T-helper 1 cell (primary cell): ENCODE measurements at places on chromosomes 2 and 18.

- DNase-seq = no peak
Observed at GRCh38 chr2:46023165-46023854, 273.9 kb upstream of the EPAS1 start.

DNA sequence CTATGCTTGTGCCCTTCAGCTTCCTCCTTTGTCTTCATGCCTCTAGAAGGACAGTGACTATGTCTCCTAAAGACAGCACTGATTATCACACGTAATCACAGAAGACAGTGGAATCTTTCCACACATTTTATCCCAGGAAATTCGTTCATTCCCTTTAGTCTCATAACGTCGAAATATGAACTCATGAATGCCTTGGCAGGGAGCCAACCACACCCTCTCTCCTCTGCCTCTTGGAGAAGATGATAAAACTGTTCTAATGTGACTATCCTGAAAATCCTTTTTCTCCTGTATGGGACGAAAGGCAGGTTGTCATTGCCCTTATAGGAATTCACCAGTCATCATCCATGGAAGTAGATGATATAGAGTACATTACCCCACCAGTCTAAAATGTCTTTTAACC, 726.6 kb upstream of the FANCL start:
- DNase-seq = no peak

- DNase-seq = no peak
Observed at GRCh38 chr2:191038741-191039140, 24.8 kb upstream of the STAT1 start.

- no peak for DNase-seq
Observed at GRCh38 chr2:47054036-47054555, 101.0 kb downstream of the STPG4 start.

DNA sequence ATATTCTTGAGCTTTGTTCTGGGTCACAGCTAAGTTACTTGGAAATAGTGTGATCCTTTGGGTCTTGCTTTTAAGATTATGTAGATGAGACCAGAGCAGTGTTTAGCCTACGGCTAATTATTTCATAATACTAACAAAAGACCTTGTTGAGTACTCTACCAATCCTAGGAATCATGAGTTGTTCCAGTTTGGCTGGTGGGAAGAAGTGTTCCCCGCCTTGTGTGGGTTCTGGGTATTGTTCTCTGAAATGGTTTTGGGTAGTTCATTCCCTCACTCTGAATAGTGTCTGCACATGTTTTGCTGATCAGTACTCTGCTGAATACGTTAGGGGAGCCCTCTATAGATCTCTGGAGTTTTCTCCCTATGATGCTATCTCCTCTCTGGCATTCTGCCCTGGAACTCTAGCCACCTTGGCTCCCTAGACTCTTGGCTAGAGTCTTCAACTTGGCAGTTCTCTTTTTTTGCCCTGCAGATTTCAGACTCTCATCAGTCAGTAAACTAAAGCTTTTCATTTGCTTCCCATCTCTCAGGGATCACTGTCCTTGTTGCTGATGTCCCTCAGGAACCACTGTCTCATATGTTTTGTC, 48.4 kb downstream of the NEMP2 start:
- no peak for DNase-seq

DNA sequence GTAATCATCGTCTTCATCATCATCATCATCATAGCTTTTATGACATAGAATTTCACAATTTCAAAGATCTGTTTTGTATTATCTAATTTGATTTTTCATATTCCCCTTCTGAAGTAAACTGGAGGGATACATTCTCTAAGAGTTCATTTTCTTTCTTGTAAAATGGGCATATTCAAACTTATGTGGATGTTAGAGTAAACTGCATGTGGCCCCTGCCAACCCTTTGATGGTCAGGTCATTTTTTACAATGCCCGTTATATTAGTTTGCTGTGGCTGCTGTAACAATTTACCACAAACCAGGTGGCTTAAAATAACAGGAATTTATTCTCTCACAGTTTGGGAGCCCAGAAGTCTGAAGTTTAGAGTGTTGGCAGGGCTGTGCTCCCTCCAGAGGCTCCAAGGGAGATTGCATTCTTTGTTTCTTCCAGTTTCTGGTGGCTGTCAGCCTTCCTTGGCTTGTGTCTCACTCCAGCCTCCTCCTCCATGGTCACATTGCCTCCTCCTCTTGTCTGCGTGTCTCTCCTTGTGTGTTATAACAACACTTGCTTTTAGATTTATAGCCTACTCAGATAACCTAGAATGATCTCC, 127.5 kb upstream of the MMADHC start:
- DNase-seq = no peak

DNA sequence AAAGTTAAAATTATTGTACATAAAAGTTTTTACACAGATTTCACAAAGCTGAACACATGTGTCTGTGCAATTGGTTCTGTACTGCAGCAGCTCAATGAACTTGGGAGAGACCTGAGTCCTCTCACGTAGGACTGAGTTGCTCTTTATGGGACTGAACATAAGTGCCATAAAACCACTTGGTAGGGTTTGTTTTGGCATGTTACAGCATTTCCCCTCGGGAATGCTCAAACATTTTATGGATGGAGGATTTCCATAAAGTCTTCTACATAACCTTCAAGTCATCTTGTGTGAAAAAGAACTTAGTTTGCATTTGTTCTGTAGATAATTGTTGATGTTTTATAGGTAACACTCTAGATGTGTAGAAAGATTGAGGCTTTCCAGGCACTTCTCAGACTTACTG, 15.9 kb downstream of the LYPD6 start:
- no peak for DNase-seq

- no peak for DNase-seq
Observed at GRCh38 chr2:182069416-182069815, 83.8 kb downstream of the PPP1R1C start.

GRCh38 chr2:58798676-58799208, 557.6 kb upstream of the FANCL start:
- DNase-seq = no peak

DNA sequence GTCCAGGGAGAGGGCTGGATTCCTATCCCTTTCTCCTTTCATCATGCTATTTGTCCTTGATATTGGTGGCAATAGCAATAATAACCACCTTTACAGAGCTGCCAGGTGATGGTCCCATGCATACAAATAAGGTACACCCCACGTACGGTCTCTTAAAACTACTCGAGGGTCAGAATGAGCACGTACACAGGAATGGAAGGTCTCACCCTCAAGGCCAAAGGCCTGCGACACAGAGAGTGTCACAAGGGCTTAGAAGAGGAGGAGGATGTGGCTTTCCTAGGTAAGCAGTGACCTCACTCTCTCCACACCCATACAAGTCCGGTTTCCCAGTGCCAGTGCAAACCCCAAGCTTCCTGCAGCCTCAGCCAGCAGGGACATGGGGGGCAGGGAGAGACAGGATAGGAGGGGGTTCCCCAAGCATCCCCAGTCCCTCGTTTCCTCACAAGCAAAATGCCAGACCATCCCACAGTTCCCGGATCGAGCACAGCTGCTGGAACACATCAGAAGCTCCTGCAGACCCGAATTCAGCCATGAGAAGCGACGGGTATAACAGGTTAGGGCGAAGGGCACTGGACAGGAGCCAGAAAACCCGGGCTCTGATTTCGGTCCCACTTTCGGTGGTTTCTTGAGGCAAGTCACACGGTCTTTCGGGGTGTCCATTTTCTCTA, 49.2 kb downstream of the PLB1 start:
- no peak for DNase-seq

DNA sequence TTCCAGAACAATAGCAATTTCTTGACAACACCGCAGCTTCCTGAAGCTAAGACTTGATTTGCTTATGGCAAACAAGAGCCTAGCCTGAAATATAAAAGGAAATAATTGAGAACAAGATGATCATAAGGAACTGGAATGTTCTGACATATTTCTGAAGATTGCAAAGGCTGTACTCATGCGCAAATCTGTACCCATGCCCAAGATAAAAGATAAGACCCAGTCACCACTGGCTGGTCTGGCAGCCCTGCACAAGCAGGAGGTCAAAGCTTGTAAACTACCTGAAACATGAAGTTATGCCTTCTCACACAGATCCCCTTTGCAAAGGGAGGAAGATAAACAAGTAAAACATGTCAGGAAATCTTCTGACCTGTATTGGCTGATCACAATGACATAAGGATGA, 160.8 kb upstream of the GYPC start:
- DNase-seq = no peak

GRCh38 chr18:78813936-78814710, 165.5 kb upstream of the SALL3 start:
- no peak for DNase-seq

- no peak for DNase-seq
Observed at GRCh38 chr2:239726091-239726591, 299.0 kb downstream of the NDUFA10 start.

GRCh38 chr2:215367662-215368492, 56.0 kb downstream of the ATIC start:
- DNase-seq = no peak

DNA sequence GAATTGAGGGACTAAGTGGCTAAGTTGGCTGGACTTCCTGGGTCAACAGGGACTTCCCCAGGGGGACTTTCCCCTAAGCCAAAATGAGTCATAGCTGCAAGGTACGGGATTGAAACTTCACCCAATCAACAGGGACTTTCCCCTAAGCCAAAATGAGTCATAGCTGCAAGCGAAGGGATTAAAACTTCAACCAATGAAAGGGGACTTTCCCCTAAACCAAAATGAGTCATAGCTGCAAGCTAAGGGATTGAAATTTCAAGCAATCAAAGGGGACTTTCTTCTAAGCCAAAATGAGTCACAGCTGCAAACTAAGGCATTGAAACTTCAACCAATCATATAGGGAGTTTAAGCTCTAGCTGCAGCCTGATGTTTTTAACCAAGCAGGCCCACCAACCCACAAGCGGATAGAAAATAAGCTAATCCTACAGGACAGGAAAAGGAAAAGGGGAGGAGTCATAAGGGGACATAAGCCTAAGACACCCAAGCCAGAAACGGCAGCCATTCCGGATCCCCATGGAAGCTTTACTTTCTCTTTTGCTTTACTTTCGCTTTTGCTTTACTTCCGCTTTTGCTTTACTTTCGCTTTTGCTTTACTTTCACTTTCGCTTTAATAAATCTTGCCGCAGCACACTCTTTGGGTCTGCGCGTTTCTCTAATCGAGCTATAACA, 1375.4 kb upstream of the CELF4 start:
- peak; percentile 45 for DNase-seq

DNA sequence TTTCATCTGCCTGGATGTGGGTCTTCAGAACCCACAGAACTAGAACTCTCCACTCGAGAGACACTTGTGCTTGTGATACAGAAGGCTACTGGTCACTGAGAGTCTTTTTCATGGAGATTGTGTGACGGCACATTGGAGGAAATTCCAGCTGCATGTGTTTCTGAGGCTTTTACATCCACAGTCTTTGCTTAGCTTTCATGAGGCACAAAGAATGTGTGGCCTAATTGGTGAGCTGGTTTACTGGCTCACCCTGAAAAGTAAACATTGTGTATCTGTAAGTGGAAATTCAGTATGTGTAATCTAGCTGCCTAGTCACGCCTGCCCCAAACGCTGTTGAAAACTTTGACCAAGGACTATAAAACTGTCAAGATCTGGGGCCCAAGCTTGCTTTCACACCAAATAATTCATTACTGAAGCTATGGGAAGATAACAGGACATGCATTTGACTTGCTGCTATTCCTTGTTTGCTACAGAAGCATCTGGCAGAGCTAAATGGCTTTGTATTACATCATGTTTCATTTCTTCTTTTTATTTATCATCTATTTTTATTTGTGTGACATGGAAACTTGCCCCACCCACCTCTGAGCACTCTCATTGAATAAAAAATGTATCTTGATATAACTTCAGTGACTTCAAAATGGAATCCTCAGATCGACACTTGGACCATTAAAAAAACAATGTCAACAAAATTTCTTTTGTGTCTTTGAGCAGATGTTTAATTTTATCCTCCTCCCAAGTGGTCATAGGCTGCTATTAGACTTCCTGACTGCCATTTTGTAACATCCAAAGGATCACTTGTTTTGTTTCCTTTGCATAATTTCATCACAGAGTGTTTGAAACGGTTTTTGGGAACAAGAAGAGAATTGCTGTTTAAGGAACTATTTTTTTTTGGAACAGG, 80.2 kb downstream of the EFEMP1 start:
- DNase-seq = no peak

DNA sequence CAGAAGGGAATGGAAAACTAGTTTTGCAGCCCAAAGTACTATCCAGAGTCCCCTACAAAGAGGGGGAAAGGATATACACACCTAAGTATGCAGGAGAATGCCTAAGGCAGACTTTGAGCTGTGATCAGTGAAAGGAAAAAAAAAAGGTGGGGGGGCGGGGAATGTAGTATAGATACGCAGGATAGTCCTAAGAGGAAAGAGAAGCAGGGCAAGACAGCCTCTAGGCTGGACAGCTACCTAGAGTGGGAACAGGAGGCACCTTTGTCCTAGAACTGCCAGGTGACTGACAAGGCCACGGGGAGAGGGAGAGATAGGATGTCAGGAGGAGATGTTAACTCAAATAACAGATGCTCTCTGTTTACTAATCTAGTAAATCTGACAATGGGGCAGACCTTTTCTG, 6.0 kb downstream of the REEP1 start:
- no peak for DNase-seq

GRCh38 chr2:111249806-111250205, 129.1 kb downstream of the BCL2L11 start:
- DNase-seq = no peak

- no peak for DNase-seq
Observed at GRCh38 chr18:7830468-7830867, 263.4 kb downstream of the PTPRM start.

GRCh38 chr2:61450144-61450543, 20.7 kb downstream of the USP34 start:
- no peak for DNase-seq

DNA sequence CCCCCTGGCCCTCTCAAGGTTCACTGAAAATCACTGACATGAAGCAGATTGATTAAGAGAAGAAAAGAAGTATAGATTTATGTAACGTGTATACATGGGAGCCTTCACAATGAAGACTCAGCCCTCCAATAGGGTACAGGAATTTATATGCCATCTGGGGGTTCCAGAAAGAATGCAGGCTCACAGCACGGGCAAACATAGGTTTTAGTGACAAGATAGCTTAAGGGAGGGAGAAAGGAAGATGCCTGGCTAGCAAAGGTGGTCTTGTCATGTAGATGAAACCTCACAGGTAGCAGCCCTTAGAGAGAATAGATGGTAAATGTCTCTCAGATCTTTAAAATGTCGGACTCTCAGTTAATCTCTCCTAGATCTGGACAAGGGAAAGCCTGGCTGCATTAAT, 173.9 kb downstream of the RNF152 start:
- DNase-seq = no peak

DNA sequence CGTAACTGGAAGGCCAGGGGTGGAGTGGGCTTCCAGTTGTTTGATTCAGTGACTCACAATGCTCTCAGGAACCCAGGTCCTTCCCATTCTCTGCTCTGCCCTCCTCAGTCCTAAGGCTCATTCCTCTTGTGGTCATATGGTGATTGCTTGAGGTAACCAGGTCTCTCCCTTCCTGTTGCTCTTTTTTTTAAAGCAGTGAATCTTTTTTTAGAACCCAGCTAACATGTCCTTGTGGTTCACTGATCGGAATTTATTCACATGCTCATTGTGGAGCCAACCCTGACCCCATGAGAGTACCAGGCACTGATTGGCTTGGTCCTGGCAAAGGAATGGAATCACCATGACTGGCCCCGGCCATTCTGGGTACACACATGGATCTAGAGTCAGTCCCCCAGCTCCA, 7.4 kb downstream of the THNSL2 start:
- no peak for DNase-seq

- no peak for DNase-seq
Observed at GRCh38 chr18:4319738-4320677, 135.1 kb downstream of the DLGAP1 start.

- DNase-seq = no peak
Observed at GRCh38 chr2:226581661-226582060, 218.0 kb downstream of the IRS1 start.
